ENCODE measurements at places on chromosomes 7 and 10. TPM values are rescaled to one million over a fixed set of nuclear protein-coding genes. Genes with fewer than 3 reads are reported as not detected.

DNA sequence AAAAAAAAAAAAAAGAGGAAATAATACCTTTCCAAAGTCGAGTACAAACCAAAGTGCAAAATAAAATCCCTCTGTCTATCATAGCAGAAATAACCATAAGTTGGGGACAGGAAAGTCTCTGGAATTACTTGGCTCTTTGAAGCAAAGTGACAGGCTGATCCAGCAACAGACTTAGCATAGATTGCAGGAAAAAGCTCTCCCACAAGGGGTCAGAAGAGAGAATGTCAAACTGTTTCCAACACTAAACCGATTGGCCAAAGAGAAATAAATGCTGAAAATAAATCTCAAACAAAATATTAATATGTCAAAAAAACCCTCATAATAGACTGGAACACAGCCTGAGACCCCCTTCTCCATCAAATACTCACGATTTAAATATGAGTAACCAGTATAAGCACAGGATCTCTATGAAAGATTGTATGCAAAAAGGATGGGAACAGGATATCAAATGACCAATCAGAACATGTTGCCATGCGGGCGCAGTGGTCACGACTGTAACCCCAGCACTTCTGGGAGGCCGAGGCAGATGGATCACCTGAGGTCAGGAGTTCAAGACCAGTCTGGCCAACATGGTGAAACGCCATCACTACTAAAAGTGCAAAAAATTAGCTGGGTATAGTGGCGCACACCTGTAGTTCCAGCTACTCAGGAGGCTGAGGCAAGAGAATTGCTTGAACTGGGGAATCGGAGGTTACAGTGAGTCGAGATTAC is 1000.7 kb upstream of the LRRN3 start:
- DNase-seq: peak; percentile 42

GRCh38 chr10:85448716-85449115 is 917.9 kb downstream of the GRID1 start:
- DNase-seq: no peak

Gene GPR15LG
- not detected for total RNA-seq

DNA sequence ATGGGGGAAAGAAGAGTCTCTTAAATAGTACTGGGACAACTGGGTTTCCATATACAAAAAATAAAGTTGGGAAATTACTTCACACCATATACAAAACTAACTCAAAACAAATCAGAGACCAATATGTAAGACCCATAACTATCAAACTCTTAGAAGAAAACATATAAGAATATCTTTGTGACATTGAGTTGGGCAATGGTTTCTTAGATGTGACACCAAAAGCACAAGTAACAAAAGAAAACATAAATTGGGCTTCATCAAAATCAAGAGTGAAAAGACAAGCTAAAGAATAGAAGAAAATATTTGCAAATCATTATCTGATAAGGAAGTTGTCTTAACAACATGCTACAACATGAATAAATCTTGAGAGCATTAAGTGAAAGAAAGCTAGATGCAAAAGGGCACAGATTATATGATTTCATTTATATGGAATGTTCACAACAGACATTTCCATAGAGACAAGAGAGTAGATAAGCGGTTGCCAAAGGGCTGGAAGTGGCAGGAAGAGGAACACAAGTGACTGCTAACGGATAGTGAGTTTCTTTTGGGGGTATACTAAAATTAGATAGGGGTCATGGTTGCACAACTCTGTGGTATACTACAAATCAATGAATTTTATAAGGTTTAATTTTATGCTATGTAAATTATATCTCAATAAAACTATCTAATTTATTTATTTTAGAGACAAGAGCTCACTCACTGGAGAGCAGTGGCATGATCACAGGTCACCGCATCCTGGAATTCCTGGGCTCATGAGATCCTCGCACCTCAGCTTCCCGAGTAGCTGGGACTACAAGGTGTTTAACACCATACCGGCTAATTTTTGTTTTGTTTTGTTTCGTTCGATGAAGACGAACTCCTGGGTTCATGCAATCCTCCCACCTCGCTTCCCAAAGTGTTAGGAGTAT is 35.4 kb downstream of the JMJD1C start:
- DNase-seq: no peak

DNA sequence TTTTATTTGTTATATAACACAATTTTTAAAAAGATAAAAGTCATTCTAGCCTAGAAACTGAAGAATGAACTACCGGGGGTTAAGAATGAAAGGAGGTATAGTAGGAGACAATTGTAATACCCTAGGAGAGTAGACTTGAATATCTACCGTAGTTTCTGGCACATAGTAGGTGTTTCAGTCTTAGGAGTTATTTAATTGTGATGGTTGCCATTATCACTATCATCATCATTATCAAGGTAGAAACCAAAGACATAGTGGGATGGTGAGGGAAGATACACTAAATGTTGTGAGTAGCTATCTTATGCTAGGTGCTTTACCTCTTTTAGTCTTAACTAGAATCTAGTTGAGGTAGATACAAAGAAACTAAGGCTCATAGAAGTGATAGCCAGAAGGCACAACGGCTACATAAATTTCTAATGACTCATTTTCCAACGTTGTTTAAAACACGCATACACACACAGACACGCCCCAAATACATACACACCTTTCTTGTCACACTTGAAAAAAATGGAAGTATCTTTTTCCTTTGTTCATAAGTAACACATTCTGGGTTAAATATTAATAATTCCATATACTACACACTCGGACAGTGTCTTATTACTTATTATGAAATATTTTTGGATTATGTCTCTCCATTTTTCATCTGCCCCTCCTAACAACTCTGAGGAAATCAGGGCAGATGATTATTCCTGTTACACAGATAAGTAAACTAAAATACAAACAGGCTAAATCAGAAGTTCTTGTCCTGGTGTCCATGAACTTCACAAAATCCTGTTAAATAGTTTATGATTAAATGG is 2.0 kb upstream of the ANLN start:
- DNase-seq: peak; percentile 14

DNA sequence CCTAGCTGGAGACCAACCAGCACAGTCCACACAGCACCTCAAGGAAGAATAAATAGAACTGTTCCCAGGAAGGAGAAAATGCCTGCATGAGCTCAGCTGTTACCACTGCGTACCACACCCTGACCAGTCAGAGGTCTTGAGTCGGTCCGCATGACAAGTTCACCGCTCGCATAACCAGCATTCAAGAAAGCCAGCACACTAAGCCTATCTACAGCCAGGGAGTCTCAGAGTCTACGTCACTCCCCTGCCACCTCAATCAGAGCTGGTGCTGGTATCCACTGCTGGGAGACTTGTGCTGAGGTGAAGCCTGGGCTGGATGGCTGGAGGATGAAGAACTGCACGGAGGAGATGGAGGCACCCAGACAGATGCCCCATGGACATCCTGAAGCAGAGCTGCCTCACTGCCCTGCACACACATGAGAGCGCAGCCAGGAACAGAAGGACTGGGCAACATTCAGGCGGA is 19.6 kb downstream of the AKR1C1 start:
- DNase-seq: no peak

- DNase-seq: no peak
These were observed 39.5 kb downstream of the KLF6 start for GRCh38 chr10:3745521-3745920.

GRCh38 chr7:2175514-2175913 is 57.2 kb downstream of the MAD1L1 start:
- no peak for DNase-seq

DNA sequence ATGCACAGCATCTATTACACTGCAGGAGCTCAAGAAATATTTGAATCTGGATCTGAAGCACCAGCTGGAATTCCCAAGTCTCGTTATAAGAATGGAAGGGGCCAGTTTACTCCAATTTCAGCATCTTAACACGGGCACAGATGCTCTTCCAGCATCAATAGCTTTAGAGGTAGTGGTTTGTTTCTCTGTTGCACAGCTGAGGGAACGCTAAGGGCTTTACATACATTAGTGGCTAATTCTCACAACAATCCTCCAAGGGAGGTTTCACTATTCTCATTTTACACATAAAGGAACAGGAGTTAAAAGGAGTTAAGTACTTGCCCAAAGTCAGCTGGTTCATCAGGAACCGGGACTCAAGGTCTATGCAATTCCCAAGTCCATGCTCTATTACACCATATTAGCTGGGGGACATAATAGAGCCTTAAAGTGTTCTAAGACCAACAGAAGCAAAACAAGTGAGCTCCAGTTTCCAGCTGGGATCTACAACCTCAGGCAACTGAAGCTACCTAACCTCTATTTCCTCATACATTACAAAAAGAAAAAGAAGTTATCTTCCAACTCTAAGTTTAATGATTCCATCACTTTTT is 9.9 kb downstream of the XPNPEP1 start:
- no peak for DNase-seq

GRCh38 chr7:70353330-70353945 is 755.2 kb downstream of the AUTS2 start:
- DNase-seq: no peak

GRCh38 chr10:8095959-8096358 is 41.5 kb downstream of the GATA3 start:
- DNase-seq: peak; percentile 22

Gene KCNH2
- total RNA-seq: not detected

DNA sequence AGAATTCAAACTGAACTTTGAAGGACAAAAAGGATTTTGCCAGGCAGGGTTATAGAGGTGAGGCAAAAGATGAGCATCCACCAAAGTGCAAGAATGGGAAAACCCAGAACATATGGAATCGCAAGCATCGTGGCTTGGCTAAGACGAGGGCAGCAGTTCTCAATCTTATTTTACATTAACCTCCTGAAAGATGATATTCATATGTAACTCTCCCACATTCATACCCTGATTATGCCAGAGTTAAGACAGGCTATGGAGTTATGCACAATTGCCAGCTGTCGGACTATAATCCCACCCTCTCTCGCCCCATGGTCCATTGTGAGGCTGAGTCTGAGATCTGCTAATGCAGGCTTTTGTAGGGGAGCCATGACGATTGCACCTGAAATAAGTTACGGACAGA is 21.2 kb upstream of the ASAH2 start:
- no peak for DNase-seq

GRCh38 chr7:132760244-132760623 is 184.0 kb upstream of the PLXNA4 start:
- no peak for DNase-seq

DNA sequence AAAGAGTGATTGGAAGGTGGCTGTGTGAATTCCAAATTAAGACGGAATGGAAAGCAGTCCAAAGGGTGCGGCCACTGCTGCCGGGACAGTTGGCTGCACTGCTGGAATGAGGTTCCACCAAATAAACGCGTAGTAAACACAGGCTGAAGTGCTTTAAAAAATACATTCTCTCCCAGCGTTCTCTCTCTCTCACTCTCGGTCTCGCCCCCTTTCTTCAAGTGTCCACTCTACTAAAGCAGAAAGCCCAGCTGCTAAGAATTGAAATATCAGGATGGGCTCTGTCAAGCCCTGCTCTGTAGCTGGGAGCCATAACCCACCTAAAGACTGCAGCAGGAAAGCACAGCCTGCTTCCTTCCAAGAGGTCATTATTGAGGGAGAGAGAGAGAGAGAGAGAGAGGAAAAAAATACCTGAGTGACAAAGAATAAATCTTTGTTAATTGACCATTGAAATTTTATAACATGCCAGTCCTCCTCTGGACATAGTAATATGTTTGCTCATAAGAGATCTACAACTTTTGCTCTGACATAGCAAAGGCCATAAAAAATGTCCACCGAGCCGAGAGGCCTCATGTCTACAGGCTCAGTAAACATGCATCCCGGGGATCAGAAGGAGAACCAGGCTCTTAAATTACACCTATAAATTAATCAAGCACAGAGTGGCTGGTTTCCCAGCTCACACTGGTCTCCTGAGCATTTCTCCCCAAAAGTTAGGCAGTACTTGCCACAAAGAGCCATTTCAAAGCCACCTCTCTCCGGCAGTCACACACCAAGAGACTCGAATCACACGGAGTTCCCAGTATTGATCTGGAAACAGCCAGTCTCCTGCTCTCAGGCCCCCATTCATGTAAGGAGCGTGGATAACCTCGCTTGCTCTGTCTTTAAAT is 72.8 kb downstream of the FGFR2 start:
- DNase-seq: no peak

Gene IGF2BP3
- total RNA-seq: 1.4 TPM

DNA sequence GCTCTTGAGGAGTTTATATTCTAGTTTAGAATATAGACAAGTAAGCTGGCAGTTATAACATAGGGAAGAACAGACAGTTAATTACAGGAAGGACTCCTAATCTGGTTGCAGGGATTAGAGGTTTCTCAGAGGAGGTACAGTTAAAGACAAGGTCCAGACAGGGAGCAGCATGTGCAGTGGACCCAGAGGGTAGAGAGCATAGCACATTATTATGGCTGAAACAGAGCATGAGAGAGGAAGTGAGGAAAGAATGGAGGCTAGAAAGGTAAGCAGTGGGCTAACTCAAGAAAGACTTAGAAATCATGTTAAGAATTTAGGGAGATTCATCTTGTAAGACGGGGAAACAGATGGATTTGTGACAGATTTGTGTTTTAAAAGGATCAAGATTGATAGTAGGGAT is 9.7 kb downstream of the MIOS start:
- no peak for DNase-seq

DNA sequence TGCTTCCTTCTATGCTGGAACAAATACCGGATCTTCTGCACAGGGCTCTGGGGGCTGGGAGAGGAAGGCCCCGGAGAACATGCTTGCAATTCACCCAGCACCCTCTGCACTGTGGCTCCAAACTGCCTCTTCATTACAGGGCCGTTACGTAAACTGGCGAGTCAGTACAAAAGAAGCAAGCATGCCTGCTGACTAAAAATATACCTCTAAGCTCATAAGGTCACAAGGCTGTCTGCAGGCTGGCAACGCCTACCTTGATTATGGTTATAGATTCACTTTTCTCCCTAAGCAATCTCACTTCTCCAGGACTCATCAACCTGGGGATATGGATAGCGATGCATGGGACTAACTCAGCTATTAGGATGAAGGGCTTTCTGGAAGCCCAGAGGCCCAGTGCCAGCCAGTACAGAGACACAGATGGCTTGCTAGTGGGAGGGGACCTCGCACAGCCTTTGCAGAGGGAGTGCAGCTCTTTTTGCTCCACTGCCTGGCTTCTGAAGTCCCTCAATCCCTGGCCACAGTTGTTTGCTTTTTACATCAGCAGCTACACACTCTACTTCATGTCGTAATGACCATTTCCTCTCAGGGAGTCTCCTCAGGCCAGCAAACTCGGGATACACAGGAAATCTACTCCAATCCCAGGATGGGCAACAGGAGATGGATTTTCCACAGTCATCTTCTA is 96.1 kb downstream of the SH3PXD2A start:
- no peak for DNase-seq

Measured in natural killer cell (primary cell).